ENCODE measurements at places on chromosomes 12 and 14. TPM values are rescaled to one million over a fixed set of nuclear protein-coding genes. Genes with fewer than 3 reads are reported as not detected.

CELA1 gene
- total RNA-seq = not detected

TMEM117 gene
- total RNA-seq = 4.9 TPM

CD69 gene
- total RNA-seq = 2,627 TPM

PLEKHG7 gene
- total RNA-seq = 0.42 TPM

NPFF gene
- not detected for total RNA-seq

KRT80 gene
- total RNA-seq = not detected

SRRM4 gene
- total RNA-seq = not detected

RNF212B gene
- 0.10 TPM for total RNA-seq

AHNAK2 gene
- total RNA-seq = 0.10 TPM

AMN gene
- 0.84 TPM for total RNA-seq

TMPRSS12 gene
- not detected for total RNA-seq

ENDOU gene
- total RNA-seq = not detected

GPR132 gene
- total RNA-seq = 98.0 TPM

KRT85 gene
- total RNA-seq = not detected

VCPKMT gene
- 18.5 TPM for total RNA-seq

SLC25A29 gene
- total RNA-seq = 9.2 TPM

SERPINA9 gene
- not detected for total RNA-seq

CPNE8 gene
- 8.5 TPM for total RNA-seq

PPP1CC gene
- 158 TPM for total RNA-seq

GPHB5 gene
- not detected for total RNA-seq

KRT74 gene
- 0.10 TPM for total RNA-seq

PXMP2 gene
- 3.0 TPM for total RNA-seq

PLCZ1 gene
- not detected for total RNA-seq

STX2 gene
- 18.1 TPM for total RNA-seq

EP400 gene
- 20.5 TPM for total RNA-seq

SLC2A3 gene
- total RNA-seq = 888 TPM

C12orf50 gene
- under 0.01 TPM for total RNA-seq

GLIPR1L1 gene
- total RNA-seq = not detected

KLRK1 gene
- 41.9 TPM for total RNA-seq

GALC gene
- 28.0 TPM for total RNA-seq
